Pulmonary artery endothelial cell (primary cell): ENCODE measurements at places on chromosomes 5 and 9. TPM values are rescaled to one million over a fixed set of nuclear protein-coding genes. Genes with fewer than 3 reads are reported as not detected.

Gene BNIP1
- 22.7 and 22.8 TPM in 2 replicates for total RNA-seq

Gene BAAT
- total RNA-seq = under 0.01 TPM in 1 of 2 replicates, not detected in the other

Gene FOXI1
- not detected in 2 replicates for total RNA-seq

- no peak for DNase-seq
These were observed 356.0 kb downstream of the DMAC1 start for GRCh38 chr9:7443541-7443940.

DNA sequence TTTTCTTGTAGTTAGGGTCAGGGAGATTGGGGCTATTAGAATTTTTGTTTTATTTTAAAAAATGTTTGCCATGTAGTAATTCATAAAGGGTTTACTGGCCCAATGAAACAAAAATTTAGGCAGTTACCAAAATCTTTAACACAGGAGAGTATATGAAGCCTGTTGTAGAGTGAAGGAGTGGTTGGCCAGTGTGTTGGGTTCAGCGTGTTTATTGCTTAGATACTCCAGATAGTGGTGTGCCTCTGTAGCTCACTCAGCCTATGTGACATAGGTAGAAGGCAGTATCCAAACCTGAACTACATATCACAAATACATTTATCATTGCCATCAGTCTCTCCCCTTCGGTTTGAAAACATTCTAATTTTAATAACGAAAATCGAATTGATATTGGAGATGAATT is 1.2 kb downstream of the TEK start:
- no peak for DNase-seq
